ENCODE measurements at places on chromosomes 4 and X.

GRCh38 chrX:11429538-11430085 is 136.4 kb downstream of the AMELX start:
- peak; percentile 28 for DNase-seq

- no peak for DNase-seq
Observed at GRCh38 chr4:158122501-158122900, 50.3 kb downstream of the GASK1B start.

GRCh38 chrX:70132224-70132623 is 1.0 kb upstream of the IGBP1 start:
- no peak for DNase-seq

- no peak for DNase-seq
Observed at GRCh38 chr4:64776820-64777219, 367.6 kb upstream of the TECRL start.

DNA sequence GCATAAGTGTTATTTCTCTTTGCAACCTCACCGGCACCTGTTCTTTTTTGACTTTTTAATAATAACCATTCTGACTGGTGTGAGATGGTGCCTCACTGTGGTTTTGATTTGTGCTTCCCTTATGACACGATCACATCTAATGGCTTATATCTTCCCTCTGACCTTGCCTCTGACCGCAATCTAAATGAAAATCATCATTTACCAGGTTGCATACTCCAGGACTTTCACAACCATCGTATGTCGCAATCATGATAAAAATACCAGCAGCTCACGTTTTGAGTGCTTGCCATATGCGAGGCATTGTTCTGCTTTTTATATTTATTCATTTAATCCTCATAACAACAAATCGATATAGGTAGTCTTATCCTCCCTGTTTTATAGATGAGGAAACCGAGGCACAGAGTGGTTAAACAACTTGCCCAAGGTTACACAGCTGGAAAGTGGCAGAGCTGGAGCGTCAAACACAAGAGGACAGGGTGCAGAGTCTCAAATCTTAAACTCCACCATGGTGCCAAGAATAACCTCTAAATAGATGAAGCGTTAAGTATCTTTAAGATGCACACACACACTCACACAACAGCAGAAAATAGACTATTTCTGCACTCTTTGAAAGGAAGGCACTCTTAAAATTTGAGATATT is 102.2 kb downstream of the SEL1L3 start:
- DNase-seq: peak; percentile 24

DNA sequence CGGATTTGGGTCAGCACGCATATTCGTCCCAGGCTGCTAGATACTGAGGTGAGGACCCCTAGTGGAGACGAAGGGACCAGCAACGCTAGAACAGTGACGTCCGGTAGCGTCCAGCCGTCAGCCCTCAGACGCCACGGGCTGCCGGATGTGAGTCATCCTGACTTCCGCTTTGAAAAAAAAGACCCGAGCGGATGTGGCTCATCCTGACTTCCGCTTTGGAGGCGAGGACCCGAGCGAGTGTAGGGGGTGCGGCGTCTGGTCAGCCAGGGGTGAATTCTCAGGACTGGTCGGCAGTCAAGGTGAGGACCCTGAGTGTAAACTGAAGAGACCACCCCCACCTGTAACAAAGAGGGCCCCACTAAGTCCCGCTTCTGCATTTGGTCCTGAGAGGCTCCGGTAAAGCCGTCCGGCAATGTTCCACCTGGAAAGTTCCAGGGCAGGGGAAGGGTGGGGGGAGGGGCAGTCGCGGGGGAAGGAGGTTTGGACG is at the start of gene MAGEB2:
Gene MAGEB2, plus strand, starts transcription at position 207 of the 487 bp plus-strand sequence. CDS start 3,018 bp downstream, outside the sequence.
- DNase-seq: no peak

DNA sequence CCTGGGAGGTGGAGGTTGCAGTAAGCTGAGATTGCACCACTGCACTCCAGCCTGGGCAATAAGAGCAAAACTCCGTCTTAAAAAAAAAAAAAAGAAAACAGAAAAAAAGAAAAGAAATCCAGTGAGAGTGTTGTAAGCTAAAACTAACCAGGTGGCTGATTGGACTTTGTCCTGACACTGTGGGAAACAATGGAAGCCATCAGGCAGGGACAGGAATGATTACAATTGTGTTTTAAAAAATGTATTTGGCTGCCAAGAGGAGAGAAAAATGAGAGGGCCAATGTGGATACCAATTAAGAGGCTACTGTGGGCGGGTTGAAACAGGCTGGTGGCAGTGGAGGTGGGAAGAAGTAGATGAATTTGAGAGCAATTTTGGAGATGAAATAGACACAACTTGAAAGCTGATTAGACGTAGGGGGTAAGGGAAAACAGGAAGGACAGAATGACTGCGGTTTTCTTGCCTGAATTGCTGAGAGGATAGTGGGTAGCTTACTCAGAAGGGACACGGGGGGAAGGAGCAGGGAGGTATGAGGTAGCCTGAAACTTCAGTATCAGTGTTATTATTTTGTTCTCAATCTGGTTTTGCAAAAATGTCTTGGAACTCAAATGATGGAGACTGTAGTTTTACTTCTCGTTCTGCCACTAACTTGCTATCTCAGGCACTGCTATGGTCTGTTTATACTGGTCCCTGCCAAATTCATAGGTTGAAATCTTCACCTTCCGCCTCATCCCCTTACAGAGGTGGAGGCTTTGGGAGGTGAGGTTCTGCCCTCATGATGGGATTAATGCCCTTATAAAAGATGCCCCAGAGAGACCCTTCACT is 45.6 kb upstream of the CHRNA9 start:
- DNase-seq: peak; percentile 38

- no peak for DNase-seq
Observed at GRCh38 chr4:140180577-140180976, 26.6 kb upstream of the MAML3 start.

All from suppressor macrophage treated with lipopolysaccharide for 1 hour (primary cell).